ENCODE measurements at places on chromosomes 13 and 19.

DNA sequence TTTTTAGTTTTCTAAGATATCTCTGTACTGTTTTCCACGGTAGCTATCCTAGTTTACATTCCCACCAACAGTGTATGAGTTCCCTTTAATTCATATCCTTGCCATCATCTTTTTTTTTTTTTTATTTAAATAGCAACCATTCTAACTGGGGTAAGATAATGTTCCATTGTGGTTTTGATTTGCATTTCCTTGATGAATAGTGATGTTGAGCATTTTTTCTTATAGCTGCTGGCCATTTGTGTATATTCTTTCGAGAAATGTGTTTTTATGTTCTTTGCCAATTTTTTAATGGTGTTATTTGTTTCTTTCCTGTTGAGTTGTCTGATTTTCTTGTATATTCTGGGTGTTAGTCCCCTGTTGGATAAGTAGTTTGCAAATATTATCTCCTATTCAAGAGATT is 454.8 kb downstream of the DACH1 start:
- DNase-seq: no peak

DNA sequence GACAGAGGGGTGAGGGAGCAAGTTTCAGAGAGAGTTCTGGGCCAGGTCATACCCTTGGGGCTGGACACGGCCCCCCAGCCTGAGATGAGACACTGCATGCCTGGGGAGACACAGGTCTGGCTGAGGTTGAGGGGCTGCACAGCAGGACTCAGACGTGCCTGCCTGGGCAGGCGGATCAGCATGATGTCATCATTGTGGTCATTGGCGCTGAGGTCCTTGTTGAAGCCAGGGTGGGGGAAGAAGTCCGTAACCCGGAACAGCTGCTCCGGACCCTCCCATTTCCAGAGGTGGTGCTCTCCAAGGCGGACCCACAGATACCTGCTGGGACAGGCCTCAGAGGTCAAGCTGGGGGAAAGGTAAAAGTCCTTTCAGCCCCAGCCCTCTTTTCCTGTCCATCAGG is 5.0 kb upstream of the KLK8 start:
- no peak for DNase-seq

GRCh38 chr13:33487575-33488243 is 202.2 kb upstream of the STARD13 start:
- DNase-seq: peak; percentile 12

DNA sequence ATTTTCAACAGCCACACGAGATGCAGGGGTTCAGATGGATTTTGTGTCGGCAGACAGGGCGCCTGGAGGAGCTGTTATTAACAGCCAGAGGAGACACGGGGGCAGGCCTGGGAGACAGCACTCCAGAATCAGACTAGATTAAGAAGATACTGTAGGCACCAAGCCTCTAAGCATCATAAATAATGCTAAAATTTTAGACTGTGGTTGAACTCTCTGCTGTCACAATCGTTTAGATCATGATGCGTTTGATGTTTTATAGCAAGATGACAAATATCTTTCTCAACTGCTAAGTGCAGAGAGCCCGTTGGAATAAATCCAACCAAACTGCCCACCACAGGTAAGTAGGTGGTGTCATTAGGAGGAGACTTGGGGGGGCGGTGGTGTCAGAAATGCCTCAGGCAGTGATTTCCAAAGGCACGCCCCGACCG is 63.9 kb downstream of the CEBPG start:
- peak; percentile 63 for DNase-seq

All from SK-N-DZ (cell line).